AG10803 (cell line): ENCODE measurements at places on chromosomes 1 and 21.

DNA sequence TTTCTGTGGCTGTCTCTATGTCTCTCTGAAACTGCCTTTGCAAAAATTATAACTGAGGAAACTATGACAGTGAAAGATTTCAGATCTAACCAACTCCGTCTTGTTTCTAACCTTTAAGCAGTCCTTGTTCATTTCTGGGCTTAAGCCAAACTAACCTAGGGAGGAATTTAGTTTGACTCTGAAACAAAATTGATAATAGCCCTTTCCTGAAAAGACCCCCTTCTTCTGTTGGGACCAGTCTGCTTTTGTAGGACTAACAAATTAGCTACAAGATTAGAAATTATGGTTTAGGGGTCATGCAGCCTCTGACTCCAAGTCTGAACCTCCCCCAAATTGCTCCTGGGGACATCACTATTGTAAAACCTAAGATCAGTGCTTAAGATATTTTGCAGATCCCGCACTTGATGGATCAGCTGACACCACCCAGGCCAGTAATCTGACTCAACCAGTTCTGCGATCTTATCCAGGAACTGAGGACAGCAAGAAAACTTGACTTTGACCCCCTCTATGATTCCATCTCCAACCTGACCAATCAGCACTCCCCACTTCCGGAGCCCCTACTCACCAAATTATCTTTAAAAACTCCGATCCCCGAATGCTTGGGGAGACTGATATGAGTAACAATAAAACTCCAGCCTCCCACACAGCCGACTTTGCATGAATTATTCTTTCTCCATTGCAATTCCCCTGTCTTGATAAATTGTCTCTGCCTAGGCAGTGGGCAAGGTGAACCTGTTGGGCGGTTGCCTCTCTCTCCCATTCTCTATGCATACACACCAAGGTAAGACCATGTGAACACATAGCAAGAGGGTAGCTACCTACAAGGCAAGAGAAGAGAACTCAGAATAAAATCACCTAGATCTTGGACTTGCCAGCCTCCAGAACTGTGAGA lies 11.1 kb upstream of the TRIM63 start:
- no peak for DNase-seq

DNA sequence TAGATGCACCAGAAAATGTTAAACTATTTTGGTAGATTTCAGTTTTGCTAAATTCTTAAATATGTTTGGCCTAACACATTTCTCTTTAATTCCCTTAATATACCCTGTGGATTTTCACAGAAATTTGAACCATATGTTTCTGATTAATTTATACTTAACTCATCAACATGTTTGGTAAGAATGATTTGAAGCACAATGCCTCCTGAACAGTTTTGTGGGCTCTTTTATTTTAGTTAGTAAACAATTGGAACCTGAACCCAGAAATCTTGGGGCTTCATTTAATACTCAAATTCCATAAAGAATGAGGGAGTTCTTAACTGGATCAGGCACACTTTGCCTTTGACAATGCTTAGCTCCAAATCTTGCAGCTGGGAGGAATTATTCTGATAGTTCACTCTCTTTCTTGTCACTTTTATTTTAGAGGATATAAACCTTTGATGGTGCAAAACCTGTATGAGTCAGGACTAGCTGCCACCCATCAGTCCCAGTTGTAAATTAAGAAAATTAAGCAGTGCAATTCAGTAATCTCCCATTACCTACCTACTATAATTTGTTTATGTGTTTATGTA lies 24.6 kb upstream of the LYPLAL1 start:
- DNase-seq = no peak

- DNase-seq = no peak
Measured at GRCh38 chr1:62905309-62905708, 121.4 kb downstream of the ATG4C start.

DNA sequence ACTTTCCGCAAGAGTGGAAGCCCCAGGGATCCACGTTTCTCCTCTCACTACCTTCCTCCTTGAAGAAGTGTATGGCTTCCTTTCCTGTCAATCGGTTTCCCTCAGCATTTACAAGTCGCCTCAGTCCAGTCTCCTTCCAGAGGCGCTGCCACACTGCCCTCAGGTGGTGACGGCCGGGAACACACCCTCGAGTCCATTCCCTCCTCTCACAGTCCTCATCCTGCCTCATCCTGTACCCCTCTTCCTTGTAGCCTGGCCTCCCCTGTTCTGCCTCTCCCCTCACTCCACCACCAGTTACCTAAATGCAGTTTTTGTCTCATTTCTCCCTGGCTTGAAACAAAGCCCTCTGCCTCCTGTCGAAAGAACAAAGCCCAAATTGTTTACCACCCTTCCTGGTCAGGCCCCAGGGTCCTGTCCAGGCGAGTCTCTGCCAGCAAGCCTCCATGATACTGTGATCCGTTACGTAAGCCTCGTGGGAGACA lies 23.2 kb upstream of the LSM10 start:
- peak; percentile 78 for DNase-seq

DNA sequence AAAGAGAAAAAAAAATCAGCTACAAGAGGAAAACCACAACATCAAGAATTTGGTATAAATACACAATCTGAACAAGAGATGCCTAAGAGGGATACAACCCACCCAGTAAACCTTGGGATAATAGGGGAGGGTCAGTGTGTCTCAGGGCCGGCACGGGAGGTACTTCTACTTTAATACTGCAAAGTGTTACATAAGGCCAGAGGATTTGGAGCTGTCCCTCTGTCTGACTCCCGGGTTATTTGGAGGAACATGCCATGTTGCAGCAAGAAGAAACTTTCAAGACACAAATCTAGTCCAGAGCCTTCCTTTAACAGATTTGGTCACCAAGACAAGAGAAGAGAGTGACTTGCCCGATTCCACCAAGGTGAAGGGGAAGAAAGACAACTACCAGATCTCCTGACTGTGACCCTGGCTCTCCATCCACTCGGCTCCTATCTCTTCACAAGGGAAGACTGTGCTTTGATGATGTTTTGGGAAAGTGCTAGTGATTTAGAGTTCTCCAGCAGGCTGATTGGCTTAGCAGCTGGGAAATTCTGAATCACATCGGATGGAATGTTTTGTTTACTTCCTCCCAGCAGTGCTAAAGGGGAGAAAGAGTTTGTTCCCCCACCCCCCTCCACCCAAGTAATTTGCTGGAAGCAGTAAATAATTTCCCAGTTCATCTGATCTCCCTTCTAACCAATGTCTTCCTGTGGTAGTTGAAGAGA lies 29.3 kb downstream of the SGIP1 start:
- DNase-seq = peak; percentile 97

DNA sequence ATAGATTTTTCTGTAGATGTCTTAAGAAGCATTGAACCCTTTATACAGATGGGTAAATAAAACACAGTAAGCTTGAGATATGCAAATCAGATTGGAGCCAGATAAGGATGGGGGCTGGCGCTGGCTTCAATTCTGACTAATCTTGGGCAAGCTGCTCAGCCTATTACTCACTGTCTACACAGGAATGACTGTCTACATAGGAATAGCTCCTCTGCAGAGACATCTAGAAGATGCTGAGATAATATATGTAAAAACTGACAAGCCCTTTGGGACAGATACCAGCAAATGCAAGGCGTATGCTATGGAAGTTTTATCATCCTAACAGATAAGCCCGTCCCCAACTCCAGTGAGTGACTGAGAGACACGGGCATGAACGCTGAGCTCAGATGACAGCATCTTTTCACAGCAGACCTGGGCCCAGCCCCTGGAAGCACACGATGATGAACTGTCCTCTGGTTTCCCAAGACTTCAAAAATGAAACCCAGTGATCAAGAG lies 1.7 kb downstream of the CLDN14 start:
- peak; percentile 80 for DNase-seq

GRCh38 chr1:67270541-67270940 lies 37.1 kb upstream of the IL12RB2 start:
- DNase-seq = no peak

DNA sequence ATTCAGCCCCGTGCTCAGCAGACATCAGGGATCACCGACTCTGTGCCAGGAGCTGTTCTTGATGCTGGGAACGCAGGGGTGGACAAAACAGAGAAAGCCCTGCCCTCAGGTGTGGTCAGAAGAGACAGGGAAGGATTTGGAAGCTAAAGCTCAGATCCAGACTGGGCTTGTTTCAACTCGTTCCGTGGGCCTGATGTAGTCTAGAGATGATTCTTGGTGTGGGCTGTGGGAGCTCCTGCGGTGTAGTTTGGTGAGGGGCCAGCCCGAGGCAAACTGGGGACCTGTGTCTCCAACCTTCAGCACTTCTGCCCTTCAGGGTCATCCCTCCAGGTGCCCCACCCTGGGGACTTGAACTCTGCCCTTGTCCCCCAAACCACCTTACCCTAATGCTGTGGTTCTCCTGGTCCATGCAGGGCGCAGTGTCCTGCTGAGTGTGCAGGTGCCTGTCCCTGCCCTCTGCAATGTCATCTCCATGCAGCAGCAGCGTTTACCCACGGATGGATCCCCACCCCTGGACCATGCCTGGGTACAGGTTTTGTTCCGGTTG lies 17.3 kb upstream of the ABCG1 start:
- DNase-seq = no peak

DNA sequence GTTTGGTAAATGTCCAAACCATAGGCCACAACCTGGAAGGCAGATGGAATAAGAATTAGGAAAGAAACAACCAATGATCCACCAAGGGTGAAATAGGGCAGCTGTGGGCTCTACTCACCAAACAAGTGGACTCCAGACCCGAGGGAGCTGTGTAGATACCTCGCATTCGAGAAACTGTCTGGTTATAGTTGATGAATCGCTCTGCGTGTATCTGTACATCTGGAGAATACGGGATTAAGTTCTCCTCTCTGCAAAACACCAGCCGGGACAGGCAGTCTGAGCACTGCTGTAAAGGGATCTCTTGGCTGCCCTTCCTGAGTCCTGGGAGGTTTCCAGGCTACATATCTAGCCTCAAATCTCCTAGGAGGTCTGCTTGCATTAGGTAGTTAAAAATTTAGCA lies 9.4 kb upstream of the UBR4 start:
- peak; percentile 39 for DNase-seq

DNA sequence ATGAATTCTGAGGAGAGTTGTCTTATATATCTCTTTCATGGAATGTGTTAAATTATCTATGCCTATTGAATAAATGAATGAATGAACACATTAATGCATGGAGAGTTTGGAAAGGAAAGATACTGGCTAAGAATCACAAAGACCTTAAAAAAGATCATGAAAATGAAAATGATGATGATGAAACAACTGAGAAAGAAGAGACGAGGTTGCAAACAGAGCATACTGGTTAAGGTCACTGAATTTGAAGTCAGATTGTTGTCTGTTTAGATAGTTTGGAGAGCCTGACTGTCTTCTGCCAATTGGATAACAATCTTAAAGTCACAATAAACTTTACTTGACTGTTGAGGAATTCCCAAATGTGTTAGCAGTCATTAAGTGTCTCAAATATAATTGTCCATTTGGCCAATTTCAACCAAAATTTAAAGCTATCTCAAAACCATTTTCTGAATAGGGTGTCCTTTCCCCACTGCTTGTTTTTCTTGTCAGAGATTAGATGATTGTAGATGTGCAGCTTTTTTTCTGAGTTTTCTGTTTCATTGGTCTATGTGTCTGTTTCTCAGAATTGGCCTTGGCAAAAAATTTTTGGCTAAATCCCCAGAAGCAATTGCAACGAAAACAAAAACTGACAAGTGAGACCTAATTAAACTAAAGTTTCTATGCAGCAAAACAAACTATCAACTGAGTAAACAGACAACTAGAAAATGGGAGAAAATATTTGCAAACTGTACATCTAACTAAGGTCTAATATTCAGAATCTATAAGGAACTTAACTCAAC lies 132.2 kb downstream of the PTGER3 start:
- no peak for DNase-seq

DNA sequence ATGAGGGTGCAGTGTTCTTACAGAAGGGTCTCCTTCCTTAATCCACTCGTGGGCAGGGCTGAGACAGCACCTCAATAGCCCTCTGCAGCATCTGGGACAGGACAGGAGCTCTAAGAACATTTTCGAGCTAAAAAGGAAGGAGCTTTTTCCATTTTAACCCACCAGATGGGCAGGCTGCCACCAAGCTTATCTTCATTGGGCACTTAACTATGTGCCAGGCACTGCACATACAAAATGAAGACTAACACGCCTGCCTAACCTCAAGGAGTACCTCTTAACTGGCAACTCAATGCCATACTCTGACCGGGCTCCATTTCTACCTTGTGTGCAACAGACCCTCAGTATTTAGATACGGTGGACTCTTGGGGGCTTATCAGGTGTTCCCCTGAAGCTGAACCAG lies 48.2 kb downstream of the SSBP3 start:
- DNase-seq = no peak

DNA sequence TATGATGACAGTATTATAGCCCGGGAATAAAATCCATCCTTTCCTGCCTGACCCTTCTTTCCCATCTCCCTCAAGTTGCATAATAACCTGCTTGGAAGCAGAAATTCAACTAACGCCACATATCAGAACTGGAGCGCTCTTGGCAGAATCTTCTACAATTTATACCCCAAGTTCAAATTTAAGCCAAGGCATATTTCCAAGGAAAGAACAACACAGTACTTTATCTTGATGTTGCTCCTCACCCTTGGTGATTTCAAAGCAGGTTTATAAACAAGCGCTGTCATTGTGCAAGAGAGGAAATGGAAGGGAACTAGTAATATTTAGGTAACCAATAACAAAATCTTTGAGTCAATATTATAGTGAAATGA lies 38.0 kb upstream of the PTGFRN start:
- DNase-seq = no peak

- DNase-seq = no peak
Measured at GRCh38 chr1:2049225-2049717, 940 bp upstream of the PRKCZ start.

- peak; percentile 38 for DNase-seq
Measured at GRCh38 chr1:197444755-197445154, 176.7 kb downstream of the CRB1 start.

- DNase-seq = no peak
Measured at GRCh38 chr1:109630081-109630897, 10.7 kb downstream of the AMPD2 start.

- no peak for DNase-seq
Measured at GRCh38 chr1:37634992-37635902, 555 bp upstream of the RSPO1 start.

DNA sequence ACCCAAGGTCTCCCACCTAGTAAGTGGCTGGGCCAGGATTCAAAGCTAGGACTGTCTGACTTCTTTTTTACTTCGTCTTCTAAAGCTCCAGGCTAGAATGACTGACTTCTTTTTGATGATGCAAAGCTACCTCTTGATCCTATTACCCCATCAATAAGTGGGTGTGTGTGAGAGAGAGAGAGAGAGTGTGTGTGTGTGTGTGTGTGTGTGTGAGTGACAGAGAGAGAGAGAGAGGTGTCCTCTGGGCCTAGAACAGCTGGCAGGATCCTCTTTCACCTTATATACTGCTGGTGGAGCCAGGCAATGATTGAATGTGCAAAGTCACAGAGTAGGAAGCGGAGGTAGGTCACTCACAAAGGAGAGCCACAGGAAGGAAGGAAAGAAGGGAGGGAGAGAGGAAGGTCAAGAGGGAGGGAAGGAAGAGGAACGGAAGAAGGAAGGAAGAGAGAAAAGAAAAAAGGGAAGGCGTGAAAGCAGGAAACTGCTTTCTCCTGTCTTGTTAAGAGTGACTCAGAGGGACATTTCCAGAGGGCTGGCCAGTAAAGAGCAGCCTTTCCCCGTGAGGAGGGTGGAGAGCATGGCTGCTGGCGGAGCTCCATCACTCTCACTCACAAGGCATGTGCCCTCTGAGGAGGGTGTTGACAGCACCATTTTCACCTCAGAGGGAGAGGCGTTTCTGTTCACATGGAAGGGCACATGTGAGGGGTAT lies 68.9 kb downstream of the CDC7 start:
- peak; percentile 99 for DNase-seq
